ENCODE measurements at places on chromosomes 3 and 15. TPM values are rescaled to one million over a fixed set of nuclear protein-coding genes. Genes with fewer than 3 reads are reported as not detected.

PLS1 gene
- total RNA-seq: 58.4 TPM

- no peak for ATAC-seq
These were observed 22.0 kb downstream of the STARD5 start for GRCh38 chr15:81301815-81302399.

DNA sequence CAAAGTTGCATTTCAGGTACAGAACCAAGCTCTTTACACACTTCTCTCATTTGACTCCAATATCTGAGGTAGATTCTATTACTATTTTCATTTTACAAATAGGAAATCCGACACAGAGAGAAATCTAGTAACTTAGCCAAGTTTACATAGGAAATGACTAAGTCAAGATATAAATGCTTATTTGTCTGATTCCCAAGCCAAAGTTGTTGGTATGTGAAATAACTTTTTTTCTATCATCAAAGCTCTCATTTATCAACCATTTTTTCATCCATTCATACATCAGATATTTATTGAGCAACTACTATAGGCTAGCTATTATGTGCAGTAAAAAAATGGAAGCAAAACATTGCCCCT is 89.2 kb upstream of the MITF start:
- no peak for ATAC-seq

- ATAC-seq: no peak
These were observed 158.7 kb downstream of the CGGBP1 start for GRCh38 chr3:87900061-87900460.
